Stimulated activated CD4-positive, alpha-beta T cell treated with anti-CD3 and anti-CD28 coated beads, Interleukin-1b, Interleukin-23, amount 100 ng/mL, for 4 hours (primary cell): ENCODE measurements at places on chromosomes 1 and 21.

DNA sequence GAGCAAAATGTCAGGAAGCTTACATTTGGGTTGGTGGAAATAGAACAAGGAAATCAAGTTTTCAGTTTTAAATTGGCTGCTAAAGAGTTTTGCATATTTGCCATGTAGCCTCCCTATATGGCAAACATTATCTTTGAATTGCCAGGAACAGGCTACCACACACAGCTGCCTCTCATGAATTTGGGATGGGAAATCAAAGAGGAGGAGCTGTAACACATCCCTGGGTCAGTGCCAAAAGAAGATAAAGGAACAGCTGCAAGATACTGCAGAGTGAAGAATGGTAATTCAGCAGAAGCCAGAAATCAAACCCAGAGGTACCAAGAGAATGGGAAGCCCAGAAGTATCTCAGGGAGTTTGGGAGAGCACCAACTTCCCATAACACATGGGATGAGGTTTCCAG lies 18.6 kb upstream of the RASAL2 start:
- DNase-seq: no peak

DNA sequence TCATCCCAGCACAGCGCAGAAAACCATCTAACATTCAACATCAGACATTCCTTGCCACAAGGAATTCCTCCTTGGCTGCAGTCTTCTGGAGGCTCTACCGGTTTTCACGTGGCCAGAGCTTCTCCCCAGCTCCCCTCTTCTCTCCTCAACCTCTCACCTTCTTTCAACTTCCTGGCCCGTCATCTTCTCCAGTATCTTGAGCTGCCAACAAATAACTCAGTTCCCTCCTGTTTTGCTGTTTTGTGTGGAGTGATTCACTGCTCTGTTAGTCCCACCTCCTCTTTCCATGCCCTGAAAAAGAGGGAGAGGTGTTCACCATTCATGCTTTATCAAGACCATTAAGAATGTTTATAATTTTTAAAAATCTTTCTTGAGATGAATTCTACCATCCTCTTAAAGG lies 32.6 kb downstream of the PIGM start:
- DNase-seq: no peak

GRCh38 chr1:244173769-244174168 lies 122.7 kb downstream of the ZBTB18 start:
- no peak for DNase-seq

- no peak for DNase-seq
These were observed 101.6 kb upstream of the PALMD start for GRCh38 chr1:99544328-99544727.
